ENCODE measurements at places on chromosomes 11 and 22. TPM values are rescaled to one million over a fixed set of nuclear protein-coding genes. Genes with fewer than 3 reads are reported as not detected.

The PRODH gene
- 7.1 TPM for total RNA-seq

DNA sequence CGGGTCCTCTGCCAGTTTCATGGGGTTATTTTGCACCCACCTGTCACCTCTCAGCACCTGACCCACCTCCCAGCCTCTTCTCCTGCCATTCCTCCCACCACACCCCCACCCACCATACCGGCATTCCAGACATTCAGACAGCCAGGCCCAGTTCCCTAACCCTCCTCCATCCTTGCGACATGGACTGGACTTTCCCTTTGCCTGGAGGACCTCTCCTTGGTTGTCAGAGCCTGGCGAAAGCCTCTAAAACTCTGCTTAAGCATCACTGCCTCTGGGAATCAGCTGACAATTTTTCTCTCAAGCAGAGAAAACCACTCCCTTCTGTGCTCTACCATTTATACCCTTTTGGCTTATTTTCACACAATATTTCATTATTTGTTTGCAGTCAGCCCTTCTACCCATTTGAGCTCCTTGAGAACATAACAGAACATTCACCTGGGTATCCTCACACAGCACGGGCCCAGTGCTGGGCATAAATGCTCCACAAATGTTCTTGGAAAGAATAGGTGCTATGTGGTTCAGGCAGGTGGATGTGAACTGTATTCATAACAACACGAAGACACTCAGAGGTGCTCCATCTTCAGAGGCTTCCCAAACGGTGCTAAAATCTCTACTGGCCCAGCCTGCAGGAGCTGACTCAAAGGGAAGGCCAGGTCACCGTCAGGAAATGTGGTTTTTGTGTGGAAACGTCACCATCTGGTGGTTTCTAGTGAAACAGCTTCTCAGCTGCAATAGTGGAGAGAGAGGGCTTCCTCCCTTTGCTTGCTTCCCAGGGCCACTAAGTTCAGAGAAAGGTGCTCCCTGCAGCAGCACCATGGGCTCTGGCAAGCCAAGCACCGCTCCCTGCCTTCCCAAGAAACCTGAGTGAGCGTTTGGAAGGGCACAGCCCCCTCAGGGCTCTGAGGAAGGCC, 10.4 kb downstream of the SPATA19 start:
- DNase-seq, result peak; percentile 81
- no peak overlapping the region for H3K4me3 ChIP-seq
- peaks cover 7% of the 10 kb centered on the region for H3K27me3 ChIP-seq
- H3K27ac ChIP-seq, result no peak overlapping the region
- H3K36me3 ChIP-seq, result no peaks in the 10 kb centered on the region

The ATXN10 gene
- 136 TPM for total RNA-seq

- DNase-seq, result peak; percentile 86
- no peaks in the 10 kb centered on the region for H3K36me3 ChIP-seq
- H3K4me3 ChIP-seq, result no peak overlapping the region
- H3K4me1 ChIP-seq, result peaks cover 4% of the 10 kb centered on the region
- H3K27me3 ChIP-seq, result no peaks in the 10 kb centered on the region
Measured at GRCh38 chr22:45441138-45441537, 27.6 kb downstream of the RIBC2 start.
